ENCODE measurements at places on chromosomes 12 and 14. TPM values are rescaled to one million over a fixed set of nuclear protein-coding genes. Genes with fewer than 3 reads are reported as not detected.
A peak's percentile ranks its signal among the peaks of the same experiment; 100 is the strongest.

Gene ZDHHC22
- total RNA-seq: not detected

Gene SLC15A5
- total RNA-seq: not detected

Gene MUCL1
- total RNA-seq: not detected

GRCh38 chr14:56026506-56026905, 91.7 kb upstream of the PELI2 start:
- H3K4me3 ChIP-seq: no peak overlapping the region
- no peaks in the 10 kb centered on the region for H3K4me1 ChIP-seq
- no peaks in the 10 kb centered on the region for H3K36me3 ChIP-seq
- no peaks in the 10 kb centered on the region for H3K27me3 ChIP-seq
- no peak overlapping the region for H3K27ac ChIP-seq

- no peaks in the 10 kb centered on the region for H3K27me3 ChIP-seq
- H3K4me1 ChIP-seq: peaks cover 69% of the 10 kb centered on the region
- peak overlapping the region; percentile 99 for H3K27ac ChIP-seq
- no peaks in the 10 kb centered on the region for H3K36me3 ChIP-seq
- DNase-seq: no peak
- H3K4me3 ChIP-seq: no peak overlapping the region
Measured at GRCh38 chr12:124920353-124920935, 6.0 kb upstream of the UBC start.
